ENCODE measurements at places on chromosomes 2 and 18. TPM values are rescaled to one million over a fixed set of nuclear protein-coding genes. Genes with fewer than 3 reads are reported as not detected.

CD8B2 gene
- total RNA-seq = 0.09 TPM

ST6GAL2 gene
- 4.4 TPM for total RNA-seq

RHOB gene
- total RNA-seq = 148 TPM

ALPP gene
- total RNA-seq = 0.09 TPM

CRYGC gene
- total RNA-seq = not detected

CDH2 gene
- 3.3 TPM for total RNA-seq

GPR55 gene
- not detected for total RNA-seq

SNED1 gene
- total RNA-seq = 2.8 TPM

CACNB4 gene
- 7.2 TPM for total RNA-seq

ERFE gene
- 6.1 TPM for total RNA-seq

AQP12A gene
- not detected for total RNA-seq

IER3IP1 gene
- 20.0 TPM for total RNA-seq

NYAP2 gene
- total RNA-seq = 0.40 TPM

CKAP2L gene
- total RNA-seq = 5.5 TPM

PHOSPHO2 gene
- 3.7 TPM for total RNA-seq

HOXD4 gene
- 2.2 TPM for total RNA-seq

ITPRIPL1 gene
- 4.4 TPM for total RNA-seq

MTA3 gene
- 22.5 TPM for total RNA-seq

MYO3B gene
- total RNA-seq = 0.27 TPM

HOXD10 gene
- total RNA-seq = 0.09 TPM

REEP1 gene
- total RNA-seq = 48.0 TPM

DNA sequence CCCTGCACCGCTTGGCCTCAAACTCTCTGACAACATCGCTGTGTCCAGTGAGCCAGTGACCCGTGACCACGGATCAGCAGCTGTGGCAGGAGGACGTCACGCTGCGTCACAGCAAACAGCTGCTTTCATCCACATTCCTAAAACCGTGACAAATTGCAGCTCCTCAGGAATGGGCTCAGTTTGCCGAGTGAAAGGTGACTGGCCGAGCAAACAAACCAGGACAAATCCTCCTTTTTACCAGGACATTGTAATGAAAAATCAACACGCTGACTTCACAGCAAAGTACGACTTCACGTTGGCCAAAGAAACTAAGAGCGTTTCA is 57.6 kb downstream of the PXDN start:
- DNase-seq = peak; percentile 83

GRCh38 chr2:182763311-182763912 is 47.4 kb downstream of the DNAJC10 start:
- peak; percentile 18 for DNase-seq

DNA sequence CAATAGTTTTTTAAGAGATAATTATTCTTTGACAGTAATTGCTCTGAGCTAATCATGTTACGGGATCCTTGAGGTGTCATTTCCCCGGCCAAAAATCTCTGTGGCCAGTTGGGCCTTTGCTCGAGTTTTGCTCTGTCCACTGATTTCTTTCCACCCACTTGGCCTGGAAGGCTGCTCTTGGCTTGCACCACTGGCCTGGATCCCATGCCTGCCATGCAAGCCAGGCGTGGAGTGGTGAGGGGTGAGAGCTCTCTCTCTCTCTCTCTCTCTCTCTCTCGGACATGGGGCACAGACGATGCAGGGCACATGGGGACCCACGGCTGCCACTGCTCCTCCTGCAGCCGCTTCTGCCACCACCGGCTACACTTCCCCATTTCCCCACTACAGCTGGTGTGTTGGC is 853.0 kb upstream of the GCFC2 start:
- no peak for DNase-seq

- no peak for DNase-seq
These were observed 45.0 kb upstream of the CD28 start for GRCh38 chr2:203661279-203661908.

GRCh38 chr2:116132833-116133232 is 1681.7 kb upstream of the DDX18 start:
- DNase-seq = no peak

GRCh38 chr2:32136097-32136496 is 29.6 kb upstream of the SLC30A6 start:
- no peak for DNase-seq

GRCh38 chr2:239381709-239382134 is 19.1 kb downstream of the HDAC4 start:
- DNase-seq = no peak

DNA sequence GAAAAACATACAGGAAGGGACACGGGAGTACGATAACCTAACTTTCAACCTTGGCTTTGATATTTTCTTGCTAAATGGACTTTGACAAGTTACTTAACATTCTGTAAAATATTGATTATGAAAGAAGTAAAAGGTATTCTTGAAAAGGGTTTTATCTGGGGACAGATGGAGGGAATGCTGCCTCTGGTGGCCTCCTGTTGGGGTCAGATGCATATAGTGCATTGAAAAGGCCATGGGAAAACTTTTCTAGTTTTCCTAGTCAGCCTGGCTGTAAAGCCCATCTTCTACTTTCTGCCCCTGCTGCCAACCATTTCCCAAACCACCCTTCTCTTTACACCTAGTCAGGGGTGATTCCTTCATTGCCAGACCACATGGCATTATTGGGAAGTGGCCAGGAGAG is 22.2 kb upstream of the MSTN start:
- DNase-seq = no peak

DNA sequence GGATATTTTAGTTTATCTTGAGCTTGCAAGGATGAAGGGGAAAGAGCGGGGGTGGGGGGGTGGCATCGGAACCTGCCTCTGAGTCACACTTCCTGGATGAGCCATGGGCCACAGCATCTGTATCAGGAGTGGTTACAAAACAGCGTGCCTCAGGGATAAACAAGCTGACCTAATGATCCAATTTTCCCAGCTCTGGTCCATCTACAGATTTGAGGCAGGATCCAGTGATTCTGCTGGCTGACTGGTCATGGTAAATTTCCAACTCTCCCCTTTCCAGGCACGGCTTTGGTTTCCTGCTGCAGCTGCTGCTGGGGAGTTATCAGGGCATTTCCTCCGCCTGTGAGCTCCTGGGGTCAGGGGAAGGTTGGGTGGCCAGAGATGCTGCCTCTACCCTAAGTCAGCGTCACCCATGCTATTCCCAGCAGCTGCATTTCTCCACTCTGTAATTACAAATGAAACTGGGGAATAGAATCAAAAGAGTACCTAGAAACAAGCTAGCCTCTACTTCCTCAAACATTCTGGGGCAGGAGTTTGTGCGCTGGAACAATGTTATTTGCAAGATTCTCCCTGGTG is 4.7 kb upstream of the HPCAL1 start:
- peak; percentile 62 for DNase-seq

- no peak for DNase-seq
These were observed 1.9 kb upstream of the GALNT14 start for GRCh38 chr2:31140151-31140550.

GRCh38 chr2:190947711-190948251 is 66.2 kb downstream of the STAT1 start:
- peak; percentile 54 for DNase-seq

DNA sequence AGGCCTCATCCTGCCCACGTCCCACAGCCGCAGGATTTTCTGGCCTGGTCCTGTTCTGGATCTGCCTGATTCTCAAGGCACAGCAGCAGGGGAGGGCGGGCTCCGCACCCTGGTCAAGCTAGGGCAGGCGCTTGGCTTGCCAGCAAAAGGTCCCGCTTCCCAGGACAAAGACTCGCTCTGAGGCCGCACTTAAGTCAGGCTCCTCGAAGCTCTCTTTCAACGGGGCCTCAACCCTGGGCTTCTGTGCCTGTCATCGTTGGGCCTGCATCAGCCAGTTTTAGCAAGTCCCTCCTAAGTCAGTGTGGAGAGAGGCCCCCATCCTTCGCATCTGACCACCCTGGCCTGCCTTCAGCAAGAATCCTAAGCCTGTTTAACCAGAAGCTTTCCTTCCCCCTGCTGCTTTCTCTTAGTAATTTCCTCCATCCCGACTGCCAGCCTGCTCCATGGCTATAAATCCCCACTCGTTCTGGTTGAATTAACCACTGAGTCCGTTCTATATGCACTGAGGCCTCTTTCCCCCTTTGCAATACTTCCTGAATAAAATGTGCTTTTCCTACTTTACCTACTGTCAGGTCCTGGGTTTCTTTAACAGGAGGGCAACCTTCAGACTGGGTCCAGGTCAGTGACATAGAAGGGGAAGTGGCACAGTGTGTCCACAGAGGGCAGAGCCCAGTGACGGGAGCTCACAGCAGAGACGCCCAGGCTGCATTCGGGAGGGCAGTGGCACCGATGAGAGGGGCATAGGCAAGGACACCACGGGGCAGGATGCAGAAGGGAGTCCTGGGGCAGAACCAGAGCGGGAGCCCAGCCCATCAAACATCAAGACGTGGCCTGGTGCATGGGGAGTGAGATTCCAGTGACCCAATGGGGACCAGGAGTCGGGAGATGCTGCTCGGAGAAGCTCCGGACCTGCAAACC is 62.7 kb downstream of the SP110 start:
- no peak for DNase-seq

- DNase-seq = no peak
These were observed 56.0 kb downstream of the PARD6G start for GRCh38 chr18:80191264-80191663.

- DNase-seq = peak; percentile 36
These were observed 74.8 kb upstream of the ZBTB14 start for GRCh38 chr18:5370332-5370731.

DNA sequence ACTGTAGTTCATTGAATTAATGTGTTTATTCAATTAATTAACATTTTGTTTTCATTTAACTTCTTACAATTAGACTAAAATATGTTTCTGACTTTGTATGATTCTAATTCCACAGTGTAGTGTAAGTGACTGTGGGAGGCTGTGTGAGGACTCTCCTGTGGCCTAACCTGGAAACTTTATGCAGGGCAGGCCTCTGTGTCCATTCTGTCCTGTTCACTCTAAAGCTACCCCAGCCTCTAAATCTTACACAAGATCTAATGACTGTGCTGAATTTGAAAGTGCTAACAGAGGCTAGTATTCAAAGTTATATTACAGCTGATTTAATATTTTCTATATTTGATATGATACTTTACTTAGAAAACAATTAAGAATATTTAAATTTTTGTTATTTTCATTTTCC is 270.5 kb upstream of the CDH19 start:
- DNase-seq = no peak

- DNase-seq = no peak
These were observed 22.6 kb downstream of the BCL2L11 start for GRCh38 chr2:111143107-111143842.

- DNase-seq = no peak
These were observed 465.4 kb upstream of the TNP1 start for GRCh38 chr2:217325251-217325650.

DNA sequence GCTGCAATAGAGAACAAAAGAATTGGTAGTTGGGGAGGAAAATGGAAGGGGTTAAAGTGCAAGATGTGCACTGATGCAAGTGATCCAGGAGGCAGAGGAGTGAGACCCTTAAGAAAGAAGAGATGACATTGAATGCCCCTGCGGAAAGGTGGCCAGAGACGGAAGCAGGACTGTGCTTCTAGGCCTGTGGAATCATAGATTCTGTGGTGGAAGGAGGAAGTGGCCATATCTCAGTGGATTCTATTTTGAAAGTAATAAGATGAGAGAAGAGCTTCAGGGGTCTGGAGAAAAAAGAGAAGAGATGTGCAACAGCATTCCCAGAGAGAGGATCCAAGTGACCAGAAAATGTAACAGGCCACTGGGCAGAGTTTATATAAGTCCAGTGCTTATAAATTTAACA is 18.6 kb upstream of the GYPC start:
- DNase-seq = no peak

- no peak for DNase-seq
These were observed 16.1 kb downstream of the WNT10A start for GRCh38 chr2:218896501-218897393.

DNA sequence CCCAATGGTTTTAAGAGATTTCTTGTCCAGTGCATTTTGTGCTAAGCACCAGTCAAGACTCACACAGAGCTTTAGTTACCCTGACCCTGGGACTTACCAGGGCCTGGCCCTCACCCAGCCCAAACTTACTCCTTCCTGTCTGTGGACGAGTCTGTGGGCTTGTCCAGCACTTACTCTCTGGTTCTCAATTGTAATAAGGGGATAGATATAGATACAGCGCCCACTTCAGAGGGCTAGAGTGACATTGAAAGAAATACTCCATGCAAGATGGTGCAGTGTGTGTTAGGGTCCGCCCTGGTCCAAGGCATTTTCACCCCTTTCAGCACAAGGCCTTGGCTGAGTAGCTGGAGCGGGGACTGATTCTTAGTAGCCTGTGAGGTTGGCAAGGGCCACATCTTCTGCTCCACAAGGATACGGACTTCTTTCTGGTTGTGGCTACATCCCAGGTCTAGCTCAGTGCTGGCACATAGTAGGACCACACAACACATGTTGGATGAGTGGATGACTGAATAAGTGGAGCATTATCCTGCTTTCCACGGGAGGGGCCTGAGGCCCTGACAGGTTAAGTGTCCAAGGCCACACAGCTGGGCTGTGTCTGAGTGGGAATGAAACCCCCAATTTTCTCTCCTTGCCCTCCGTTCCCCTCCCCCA is 3.8 kb upstream of the ARID5A start:
- DNase-seq = no peak

DNA sequence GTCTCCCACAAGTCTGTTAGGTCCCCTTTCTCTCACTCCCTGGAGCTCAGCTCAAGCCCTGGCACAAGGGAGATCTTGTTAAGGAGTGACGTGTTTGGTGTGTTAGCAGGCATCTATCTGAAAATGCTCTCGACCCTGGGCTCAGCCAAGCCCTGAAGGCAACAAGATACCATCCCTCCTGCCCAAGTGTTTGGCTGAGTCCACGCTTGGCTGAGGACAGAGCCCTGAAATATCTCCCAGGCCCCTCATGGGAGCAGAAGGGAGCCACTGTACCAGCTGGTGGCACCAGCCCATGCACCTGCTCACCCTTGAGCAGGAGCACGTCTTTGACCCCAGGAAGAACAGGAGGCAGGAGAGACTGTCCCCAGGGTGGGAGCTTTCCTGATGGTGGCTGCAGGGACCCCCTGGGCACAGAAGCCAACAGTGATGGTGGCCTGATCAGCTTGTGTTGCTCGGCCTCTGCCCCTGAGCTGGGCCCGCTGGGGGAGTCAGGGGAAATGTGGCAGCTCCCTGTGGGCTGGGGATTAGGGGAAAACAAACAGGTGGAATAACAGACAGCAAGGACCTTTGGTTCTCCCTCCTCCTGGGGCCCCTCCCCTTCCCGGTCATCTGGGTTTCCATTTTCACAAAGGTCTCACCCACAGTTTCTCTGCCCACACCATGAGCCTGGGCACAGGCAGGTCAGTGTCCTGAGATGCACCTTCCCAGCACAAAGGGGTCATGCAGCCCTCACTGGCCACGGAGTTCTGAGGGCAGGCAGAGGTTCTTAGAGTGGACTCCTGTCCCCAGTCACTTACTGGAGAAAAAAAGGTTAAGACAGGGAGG is 91.6 kb downstream of the RHOB start:
- peak; percentile 77 for DNase-seq

GRCh38 chr2:137420744-137421143 is 543.5 kb upstream of the HNMT start:
- DNase-seq = no peak

GRCh38 chr2:201883606-201884369 is 77.5 kb downstream of the CDK15 start:
- DNase-seq = peak; percentile 94

Data from muscle of leg (tissue), 16 donors.